ENCODE measurements at places on chromosomes 5 and 9. TPM values are rescaled to one million over a fixed set of nuclear protein-coding genes. Genes with fewer than 3 reads are reported as not detected.

DNA sequence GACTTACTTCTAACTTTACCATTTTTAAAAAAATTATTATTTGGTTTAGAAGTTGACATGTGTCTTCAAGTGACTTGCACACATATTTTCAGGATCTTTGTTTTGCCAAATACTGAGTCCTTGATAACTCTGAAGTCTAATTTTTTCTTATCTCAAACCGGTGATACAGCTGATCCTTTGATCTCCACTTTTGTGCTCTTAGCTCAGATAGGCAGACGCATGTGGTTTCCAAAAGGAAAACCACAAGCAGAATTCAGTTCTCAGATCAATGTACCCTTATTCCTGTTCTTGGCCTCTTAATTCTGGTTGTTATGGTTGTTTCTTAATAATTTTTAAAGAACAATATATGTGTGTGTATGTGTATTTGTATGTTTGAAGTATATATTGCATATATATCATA lies 238.3 kb upstream of the EDIL3 start:
- DNase-seq = no peak

DNA sequence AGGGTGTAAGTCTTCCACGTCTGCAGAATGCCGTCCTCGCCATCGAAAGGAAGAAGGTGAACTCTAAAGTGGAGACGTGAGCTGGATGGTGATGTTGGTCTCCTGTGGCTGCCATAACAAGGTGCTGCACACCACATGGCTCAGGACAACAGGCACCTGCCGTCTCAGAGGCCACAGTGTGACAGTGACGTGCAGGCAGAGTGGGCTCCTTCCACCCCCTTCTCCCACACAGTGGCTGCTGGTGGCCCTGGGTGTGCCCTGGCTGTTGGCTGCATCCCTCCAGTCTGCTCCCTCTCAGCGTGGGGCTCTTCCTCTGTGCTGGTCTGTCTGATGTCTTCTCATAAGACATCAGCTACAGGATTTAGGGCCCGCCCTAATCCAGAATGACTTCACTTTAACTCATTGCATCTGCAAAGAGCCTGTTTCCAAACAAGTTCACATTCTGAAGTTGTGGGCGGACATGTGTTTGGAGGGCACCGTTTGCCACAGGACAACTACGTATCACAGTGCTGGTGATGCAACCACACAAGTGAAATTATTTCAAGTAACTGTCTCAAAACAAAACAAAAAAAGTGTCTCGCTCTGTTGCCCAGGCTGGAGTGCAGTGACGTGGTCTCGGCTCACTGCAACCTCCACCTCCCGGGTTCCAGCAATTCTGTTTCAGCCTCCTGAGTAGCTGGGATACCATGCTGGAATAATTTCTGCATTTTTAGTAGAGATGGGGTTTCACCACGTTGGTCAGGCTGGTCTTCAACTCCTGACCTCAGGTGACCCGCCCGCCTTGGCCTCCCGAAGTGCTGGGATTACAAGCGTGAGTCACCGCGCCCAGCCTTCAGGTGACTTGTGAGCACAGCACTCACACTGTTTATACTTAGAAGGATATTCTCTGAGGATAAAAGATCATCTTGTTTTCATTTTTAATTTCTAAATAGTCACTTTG lies 31.2 kb upstream of the CLPTM1L start:
- no peak for DNase-seq

DNA sequence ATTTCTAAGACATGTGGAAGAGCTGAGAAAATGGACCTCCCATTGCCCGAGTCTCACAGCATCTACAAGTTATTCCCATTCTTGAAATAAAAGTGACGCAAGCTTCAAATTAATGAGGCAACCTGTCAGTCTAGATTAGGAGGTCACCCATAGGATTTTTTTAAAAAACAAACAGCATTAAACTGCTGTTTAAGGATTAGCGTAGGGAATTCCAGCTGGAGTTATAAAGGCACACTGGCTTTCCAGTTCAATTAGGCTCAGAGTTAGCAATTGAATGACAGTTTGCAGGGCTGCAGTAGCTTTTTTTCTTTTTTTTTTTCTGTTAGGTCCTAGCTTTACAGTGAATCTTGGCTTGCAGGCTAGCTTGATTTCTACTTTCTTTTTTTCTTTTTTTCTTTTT lies 16.2 kb downstream of the PRKACG start:
- DNase-seq = no peak

DNA sequence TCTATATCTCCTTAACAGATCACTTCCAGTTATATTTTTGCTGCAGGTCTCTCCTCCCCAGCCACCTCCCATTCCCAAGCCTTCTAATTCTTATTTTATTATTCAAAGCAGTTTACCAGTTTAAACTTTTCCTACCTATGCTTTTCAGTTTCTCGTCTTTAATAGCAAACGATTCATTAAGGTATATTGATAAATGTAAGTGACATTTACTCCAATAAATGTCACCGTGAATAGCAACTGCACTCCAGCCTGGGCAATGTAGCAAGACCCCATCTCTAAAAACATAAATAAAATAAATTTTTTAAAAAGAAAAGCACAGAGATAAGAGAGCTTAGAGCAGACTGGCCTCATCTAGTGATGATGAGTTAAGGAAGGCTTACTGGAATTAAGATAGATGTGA lies 42.6 kb downstream of the ARRDC3 start:
- no peak for DNase-seq

GRCh38 chr9:36543916-36544315 lies 28.8 kb upstream of the MELK start:
- DNase-seq = no peak

- no peak for DNase-seq
These were observed 4.5 kb downstream of the TENT4A start for GRCh38 chr5:6717687-6718086.

DNA sequence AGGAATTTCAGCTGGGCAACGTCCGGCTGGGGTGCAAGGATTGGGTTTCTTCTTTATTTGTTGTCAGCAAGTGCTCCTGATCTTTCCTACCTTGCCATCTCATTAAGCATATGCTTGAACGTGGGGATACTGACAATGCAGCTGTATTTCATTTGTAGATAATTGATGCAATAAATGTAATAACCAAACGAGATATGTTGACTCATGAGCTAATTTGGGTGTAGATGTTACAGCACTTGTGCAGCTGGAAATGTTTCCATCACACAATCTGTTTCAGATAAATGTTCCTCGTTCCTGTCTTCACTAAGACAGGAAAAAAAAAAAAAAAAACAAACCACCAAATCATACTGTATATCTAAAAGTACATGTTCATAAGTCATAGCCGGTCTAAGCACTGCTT lies 123.8 kb downstream of the DMRT2 start:
- no peak for DNase-seq

DNA sequence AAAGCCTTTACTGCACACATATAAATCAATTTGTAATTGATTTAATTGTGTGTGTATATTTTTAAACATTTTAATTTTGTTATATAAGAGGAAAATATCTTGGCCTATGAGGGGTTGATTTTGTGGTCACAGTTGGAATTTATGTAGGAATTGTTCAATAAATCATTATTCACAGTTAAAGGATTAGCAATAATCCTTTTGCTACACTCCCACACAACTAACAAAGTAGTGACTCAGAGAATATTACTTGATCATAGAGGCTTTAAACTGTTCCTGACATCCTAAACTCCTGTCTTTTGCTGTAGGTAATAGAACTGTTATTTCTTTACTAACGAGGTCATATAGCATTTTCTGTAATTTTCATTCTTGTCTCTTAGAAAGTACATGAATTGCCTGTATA lies 95.5 kb downstream of the ZCCHC7 start:
- DNase-seq = no peak

DNA sequence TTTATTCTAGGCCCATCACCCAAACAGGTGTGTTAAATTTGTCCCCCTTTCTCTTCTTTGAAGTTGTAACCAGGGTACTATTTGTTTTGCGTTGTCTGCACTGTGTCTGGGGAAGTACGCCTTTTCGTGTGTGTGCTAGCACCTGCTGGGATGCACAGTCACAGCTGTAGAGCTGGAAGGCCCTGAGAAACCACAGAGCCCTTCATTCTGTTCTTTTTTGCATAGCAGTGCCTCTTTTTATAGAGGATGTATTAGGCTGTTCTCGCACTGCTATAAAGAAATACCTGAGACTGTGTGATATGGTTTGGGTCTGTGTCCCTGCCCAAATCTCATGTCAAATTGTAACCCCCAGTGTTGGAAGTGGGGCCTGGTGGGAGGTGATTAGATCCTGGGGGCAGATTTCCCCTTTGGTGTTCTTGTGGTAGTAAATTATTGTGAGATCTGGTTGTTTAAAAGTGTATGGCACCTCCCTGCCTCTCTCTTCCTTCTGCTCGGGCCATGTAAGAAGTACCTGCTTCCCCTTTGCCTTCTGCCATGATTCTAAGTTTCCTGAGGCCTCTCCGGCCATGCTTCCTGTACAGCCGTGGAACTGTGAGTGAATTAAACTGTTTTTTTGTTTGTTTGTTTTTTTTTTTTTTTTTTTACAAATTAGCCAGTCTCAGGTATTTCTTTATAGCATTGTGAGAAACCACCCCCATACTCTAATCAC lies 14.0 kb downstream of the SEC61B start:
- DNase-seq = no peak

GRCh38 chr5:45741110-45741509 lies 44.9 kb upstream of the HCN1 start:
- DNase-seq = no peak

GRCh38 chr9:127931092-127931881 lies 710 bp upstream of the PIP5KL1 start:
- no peak for DNase-seq

- DNase-seq = no peak
These were observed 194.4 kb upstream of the PPP1R2B start for GRCh38 chr5:156655732-156656131.

- DNase-seq = no peak
These were observed 94.8 kb downstream of the RCL1 start for GRCh38 chr9:4887556-4887955.

- DNase-seq = no peak
These were observed 124.3 kb downstream of the UGCG start for GRCh38 chr9:112020680-112021596.

DNA sequence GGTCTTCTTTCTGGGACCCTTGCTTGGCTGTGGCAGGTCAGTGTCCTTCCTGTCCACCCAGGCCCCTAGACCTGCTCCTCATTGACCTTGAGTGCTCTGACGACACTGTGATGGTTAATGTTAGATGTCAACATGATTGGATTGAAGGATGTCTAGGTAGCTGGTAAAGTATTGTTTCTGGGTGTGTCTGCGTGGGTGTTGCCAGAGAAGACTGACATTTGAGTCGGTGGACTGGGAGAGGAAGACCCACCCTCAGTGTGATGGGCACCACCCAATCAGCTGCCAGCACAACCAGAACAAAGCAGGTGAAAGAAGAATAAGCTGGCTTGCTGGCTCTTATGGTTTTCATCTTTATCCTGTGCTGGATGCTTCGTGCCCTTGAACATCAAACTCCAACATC lies 74.5 kb downstream of the CFAP90 start:
- DNase-seq = no peak

DNA sequence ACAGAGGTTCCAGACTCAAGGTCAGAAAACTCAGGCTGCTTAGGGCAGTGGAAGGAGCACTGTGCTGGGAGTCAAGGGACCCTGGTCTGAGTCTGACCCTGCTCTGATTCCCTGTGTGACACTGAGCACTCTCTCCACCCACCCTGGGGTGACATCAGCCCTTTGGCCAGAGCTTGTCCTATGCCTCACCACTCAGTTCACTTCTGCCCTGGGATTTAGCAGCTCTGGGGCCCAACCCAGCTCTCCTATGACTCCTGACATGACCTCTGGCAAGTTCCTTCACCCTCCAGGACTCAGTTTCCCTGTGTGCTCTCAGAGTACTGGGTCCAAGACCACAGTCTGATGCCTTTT lies 63.9 kb downstream of the FAM114A2 start:
- no peak for DNase-seq

GRCh38 chr5:128681764-128682592 lies 143.9 kb upstream of the FBN2 start:
- DNase-seq = no peak

DNA sequence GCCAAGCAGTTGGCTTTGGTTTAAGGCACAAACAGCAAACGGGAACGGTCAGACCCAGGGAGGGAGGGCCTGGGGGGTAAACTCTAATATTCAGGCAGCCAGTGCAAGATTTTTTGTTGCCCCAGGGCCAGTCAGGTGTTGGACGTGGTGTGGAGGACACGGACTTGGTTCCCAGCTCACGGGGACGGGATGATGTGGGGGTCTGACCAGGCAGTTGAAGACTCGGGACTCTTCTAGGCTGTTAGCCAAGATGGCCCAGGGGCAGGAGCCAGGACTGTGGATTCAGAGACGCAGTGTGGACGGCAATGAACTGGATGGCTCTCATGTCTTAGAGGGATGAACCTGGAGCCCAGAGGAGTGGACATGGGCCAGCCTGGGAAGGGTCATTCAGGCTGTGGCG lies 169.2 kb downstream of the C9orf50 start:
- DNase-seq = no peak

GRCh38 chr5:148970228-148970627 lies 92.6 kb downstream of the SH3TC2 start:
- DNase-seq = no peak

DNA sequence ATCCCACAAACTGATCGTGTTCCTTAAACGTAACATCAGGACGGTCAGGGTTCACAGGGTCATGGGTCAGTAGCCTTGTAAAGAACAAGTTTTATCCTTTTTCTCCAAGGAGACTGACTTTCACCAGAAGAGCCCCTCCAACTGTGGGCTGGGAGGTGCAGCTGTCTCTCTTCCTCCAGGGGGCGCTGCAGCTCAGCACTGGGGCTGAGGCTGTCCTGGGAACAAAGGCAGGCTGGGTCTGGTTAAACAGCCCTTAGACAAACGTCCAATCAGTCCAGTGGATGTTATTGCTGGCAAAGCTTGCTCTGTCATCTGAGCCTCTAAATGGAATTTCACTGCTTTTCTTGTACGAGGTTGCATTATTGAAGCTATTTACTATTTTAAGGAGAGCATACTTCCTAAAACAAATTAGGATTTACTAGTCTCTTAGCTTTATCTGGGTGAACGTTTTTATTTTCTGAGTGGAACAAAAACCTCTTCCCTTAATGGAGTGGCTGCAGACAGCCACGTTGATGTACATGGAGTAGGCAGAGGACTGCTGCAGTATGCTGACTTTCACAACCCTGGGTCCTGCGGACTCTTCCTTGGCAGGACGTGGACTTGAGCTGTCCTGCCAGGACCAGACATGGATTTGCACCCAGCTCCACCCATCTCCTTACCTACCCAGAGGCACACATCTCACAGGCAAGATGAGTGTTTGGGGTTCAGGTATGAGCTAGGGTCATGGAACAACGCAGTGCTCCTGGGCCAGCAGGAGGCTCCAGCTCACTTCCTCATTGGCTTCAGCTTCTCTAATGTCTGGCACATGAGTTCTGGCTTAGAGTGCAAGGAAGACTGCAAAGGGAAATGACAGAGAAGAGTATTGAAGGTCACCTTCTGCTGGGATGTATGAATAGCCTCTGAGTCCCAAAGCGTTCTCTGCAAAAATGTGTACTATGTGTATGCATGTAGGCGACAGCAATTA lies 7.8 kb downstream of the EXOSC2 start:
- DNase-seq = no peak

CYLC2 gene
- polyA plus RNA-seq = not detected

MYMK gene
- polyA plus RNA-seq = not detected

MARVELD2 gene
- 17.6 TPM for polyA plus RNA-seq

SHROOM1 gene
- 0.58 TPM for polyA plus RNA-seq

HK3 gene
- polyA plus RNA-seq = not detected

SLC6A7 gene
- not detected for polyA plus RNA-seq

ELAVL2 gene
- polyA plus RNA-seq = 4.3 TPM

Data from keratinocyte (primary cell).